ENCODE measurements at places on chromosomes 12 and 14. TPM values are rescaled to one million over a fixed set of nuclear protein-coding genes. Genes with fewer than 3 reads are reported as not detected.

GRCh38 chr14:77265561-77266335 lies 5.3 kb downstream of the NGB start:
- no peaks in the 10 kb centered on the region for H3K36me3 ChIP-seq
- H3K4me3 ChIP-seq: no peak overlapping the region
- H3K27ac ChIP-seq: no peak overlapping the region
- no peak for DNase-seq
- peaks cover 14% of the 10 kb centered on the region for H3K4me1 ChIP-seq

DNA sequence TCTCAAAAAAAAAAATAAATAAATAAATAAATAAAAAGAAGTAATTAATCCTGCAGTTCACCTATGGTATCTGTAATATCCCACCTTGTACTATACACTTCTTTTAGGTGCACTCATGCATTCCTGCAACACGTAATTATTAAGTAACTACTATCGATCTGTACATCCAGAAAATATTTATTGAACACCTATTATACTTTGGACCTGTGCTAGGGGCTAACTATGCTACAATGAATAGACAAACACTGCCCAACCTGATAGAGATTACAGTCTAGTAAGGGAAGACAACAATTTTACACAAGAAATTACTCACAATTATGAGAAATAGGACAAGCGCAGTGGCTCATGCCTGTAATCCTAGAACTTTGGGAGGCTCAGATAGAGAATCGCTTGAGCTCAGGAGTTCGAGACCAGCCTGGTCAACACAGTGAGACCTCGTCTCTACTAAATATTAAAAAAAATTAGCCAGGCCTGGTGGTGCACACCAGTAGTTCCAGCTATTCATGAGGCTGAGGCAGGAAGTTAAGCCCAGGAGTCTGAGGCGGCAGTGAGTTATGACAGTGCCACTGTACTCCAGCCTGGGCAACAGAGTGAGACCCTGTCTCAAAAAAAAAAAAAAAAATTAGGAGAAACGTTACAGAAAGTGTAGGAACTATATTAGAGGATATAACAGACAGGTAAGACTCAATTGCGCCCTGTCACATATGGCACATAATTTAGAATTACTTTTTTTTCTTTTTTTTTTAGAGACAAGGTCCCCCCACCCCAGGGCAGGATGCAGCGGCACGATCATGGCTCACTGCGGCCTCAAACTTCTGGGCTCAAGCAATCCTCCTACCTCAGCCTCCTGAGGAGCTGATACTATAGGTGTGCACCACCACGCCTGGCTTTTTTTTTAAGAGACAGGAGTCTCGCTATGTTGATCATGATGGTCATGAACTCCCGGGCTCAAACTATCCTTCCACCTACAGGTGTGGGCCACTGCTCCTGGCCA lies 1.2 kb downstream of the NRDE2 start:
- no peak overlapping the region for H3K4me3 ChIP-seq
- H3K27ac ChIP-seq: no peak overlapping the region
- H3K27me3 ChIP-seq: no peaks in the 10 kb centered on the region
- DNase-seq: no peak

GRCh38 chr14:90649557-90650135 lies 166.6 kb downstream of the TTC7B start:
- no peaks in the 10 kb centered on the region for H3K27me3 ChIP-seq
- no peaks in the 10 kb centered on the region for H3K36me3 ChIP-seq
- DNase-seq: no peak
- no peak overlapping the region for H3K4me3 ChIP-seq
- H3K27ac ChIP-seq: no peak overlapping the region
- no peaks in the 10 kb centered on the region for H3K4me1 ChIP-seq

ADGRD1 gene
- 4.4 TPM for total RNA-seq

CCDC197 gene
- not detected for total RNA-seq

All from body of pancreas (tissue), 4 donors.